ENCODE measurements at places on chromosomes 2 and 18.

DNA sequence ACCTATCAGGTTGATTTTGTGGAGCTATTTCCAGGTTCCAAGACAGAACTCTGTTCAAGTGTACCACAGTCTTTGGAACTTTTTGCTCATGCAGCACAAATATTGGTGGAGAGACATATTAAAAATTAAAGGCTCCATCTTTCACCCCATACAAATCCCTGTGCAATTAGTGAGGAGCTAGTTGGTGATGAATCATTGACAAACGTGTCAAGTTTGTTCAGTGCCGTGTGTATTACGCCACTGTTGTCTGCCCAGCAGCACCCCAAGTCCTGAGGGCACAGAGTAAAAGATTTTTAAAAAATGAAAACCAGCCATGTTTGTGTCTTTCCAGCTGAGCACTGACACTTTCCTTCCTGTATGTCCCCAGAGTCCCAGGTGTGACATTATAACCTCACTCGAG is 9.3 kb downstream of the ATOH8 start:
- DNase-seq = no peak

- DNase-seq = no peak
These were observed 36.5 kb downstream of the CFAP36 start for GRCh38 chr2:55555977-55556376.

- DNase-seq = no peak
These were observed 152.0 kb upstream of the RAB6C start for GRCh38 chr2:129827311-129828090.

GRCh38 chr2:119304847-119305246 is 61.8 kb downstream of the C2orf76 start:
- no peak for DNase-seq

DNA sequence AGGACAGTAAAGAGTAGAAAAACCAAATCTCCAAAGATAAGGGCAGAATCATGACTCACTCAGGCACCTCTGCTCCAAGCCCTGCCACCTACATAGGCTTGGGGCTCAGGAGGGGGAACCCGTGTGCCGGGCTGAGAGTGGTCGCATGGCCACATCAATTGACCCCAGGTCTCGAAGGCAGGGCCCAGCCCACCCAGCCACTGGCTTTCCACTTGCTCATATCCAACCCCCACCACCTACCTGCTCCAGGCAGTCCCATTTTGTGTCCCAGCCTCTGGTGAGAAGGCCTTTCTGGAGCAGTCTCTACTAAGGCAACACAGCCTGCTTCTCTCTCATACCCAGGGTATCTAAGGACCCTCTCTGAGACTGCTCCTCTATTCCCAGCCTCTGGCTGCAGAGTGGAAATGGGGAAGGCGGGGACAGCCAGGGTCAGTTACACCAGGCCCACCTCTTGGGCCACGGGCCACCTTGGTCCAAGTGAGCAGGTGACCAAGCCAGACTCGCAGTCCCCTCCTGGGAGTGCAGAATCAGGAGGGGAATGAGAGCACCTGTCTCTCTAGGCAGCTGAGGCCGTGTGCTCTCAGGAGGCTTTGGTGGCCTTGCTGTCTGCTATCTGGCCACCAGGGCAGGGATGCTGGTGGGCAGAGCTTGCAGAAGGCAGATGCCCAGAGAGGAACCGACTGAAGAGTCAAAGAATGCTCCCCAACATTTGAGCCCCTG is 20.8 kb downstream of the TFCP2L1 start:
- no peak for DNase-seq

- no peak for DNase-seq
These were observed 8.7 kb upstream of the GPR155 start for GRCh38 chr2:174495365-174496012.

DNA sequence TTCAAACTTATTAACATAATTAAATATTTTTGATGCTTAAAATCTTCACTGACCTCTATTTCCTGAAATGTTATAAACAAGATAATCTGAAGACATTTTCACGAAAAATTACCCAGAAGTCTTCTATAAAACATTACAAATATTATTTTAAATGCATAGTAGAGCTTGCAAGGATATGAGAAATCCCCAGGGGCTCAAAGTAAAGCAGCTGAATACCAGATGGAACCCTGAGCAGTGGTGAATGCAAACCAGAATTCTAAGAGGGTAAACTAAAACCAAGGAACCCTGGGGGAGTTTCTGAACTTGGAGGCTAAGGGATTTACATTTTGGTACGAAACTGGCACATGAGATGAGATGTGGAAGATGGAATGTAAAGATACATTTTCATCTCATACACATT is 83.6 kb downstream of the FSHR start:
- DNase-seq = no peak

DNA sequence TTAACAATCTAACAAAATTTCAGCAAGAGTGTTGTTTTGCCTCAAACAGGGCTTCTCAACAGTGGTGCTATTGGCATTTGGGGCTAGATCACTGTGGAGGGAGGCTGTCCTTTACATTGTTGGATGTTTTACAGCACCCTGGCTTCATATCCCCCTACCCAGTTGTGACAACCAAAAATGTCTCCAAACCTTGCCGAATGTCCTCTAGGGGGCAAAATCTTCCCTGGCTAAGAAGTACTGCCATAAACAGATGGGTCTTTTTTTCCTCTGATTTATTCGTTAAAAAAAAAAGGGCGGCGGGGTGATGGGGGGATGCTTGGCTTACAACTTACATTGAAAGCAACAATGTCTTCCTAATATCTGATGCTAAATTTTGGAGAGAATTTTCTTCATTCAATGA is 207.6 kb upstream of the CCDC150 start:
- DNase-seq = no peak

GRCh38 chr2:15521641-15522181 is 39.4 kb downstream of the NBAS start:
- DNase-seq = no peak

DNA sequence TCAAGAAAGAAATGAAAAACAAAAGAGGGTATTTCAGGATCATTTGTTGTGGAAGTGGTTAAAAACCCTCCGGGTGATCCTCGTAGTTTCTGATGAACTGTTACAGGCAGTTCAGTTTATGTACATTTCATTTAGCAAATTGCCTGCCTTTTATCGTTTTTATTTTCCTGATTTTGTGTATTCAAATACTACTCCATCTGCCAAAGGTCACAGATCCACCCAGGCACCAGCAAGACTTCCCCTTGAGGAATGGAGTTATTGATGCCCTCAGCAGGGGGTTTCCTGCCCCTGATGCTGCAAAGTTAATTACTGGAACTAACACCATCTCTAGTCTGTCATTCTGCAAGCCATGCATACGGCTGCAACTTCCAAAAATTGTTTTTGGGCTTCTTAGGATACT is 641.9 kb downstream of the SLC4A3 start:
- DNase-seq = no peak

DNA sequence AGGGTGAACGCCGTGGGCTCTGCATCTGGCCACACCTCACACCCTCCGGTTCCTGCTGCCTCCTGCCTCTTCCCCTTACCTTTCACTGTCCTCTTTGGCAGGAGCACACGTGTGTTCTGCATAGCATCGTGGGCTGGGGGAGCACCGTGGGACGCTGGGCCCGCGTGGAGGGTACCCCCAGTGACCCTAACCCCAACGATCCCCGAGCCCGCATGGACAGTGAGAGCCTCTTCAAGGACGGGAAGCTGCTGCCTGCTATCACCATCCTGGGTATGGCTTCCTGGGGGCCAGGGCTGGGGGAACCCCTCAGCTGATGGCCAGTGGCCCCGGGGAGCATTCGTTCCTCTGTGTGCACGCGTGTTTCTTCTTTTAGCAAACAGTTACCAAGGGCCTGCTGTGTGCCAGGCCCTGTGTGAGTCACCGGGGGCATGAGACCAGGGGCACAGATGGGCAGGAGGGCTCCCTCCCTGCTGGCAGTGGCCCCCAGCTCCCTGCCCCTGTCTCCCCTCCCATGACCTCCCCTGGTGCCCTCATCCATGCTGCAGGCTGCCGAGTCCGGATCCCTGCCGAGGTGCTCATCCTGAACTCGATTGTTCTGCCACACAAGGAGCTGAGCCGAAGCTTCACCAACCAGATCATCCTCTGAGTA is 7.6 kb downstream of the GMPPA start:
- no peak for DNase-seq

DNA sequence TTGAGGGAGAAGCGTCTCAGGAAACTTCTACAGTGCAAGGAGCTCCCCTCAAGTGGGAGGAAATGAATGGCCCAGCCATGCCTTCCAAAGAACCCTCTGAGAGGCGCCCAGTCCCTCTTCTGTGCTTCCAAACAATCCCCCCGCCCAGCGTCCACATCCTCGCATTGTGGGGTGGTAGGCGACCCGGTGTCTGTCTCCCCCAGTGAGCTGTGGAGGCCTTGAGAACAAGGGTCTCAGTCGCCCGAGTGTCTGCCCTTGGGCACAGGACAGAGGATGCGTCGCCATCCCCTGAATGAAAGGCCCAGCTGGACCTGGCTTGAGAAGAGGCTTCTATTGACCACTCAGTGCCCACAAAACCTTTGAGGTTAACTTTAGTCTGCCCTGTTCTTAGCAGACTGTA is 29.7 kb downstream of the INPP5D start:
- no peak for DNase-seq

GRCh38 chr2:190093793-190094192 is 31.3 kb upstream of the MSTN start:
- no peak for DNase-seq

- DNase-seq = no peak
These were observed 4.6 kb downstream of the HOXD1 start for GRCh38 chr2:176193048-176193447.

GRCh38 chr18:48982266-48982665 is 31.5 kb upstream of the SMAD7 start:
- DNase-seq = peak; percentile 39

GRCh38 chr2:106581328-106581727 is 94.2 kb downstream of the CD8B2 start:
- DNase-seq = no peak

- no peak for DNase-seq
These were observed 62.3 kb upstream of the SPAG16 start for GRCh38 chr2:213221957-213222356.

DNA sequence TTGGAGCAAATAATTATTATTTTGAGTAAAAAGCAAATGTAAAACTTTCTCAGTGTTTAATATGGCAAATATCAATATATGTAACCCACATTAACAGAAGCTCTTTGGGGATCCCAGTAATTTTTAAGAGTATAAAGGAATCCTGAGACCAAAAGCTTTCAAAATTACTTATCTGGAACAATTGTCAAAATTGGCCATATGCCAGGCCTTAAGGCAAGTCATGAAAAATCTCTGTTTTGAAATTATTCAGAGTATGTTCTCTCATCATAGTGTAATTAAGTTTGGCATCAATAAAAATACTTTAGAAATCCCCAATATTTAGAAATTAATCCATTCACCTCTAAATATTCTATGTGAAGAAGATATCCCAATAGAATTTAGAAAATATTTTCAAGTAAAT is 225.3 kb upstream of the ARL4C start:
- no peak for DNase-seq

GRCh38 chr2:15511686-15512085 is 49.4 kb downstream of the NBAS start:
- no peak for DNase-seq

DNA sequence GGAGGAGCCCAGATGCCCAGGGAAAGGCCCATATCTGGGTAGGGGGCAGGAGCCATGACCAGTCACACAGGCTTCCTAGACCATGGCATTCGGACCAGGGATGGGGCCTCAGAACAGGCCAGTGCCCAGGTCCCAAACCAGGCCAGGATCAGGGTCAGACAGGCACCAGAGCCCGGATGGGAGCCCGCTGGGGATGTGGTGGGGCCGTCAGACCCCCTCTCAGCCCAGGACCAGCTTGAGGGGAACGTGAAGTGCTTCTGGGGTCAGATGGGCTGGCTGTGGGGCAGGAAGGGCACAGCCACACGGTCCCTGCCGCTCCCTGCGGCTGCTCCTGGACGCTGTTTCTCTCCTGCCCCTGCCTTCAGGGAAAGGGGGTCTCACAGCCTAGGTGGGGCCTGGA is 39.1 kb downstream of the SNED1 start:
- no peak for DNase-seq

DNA sequence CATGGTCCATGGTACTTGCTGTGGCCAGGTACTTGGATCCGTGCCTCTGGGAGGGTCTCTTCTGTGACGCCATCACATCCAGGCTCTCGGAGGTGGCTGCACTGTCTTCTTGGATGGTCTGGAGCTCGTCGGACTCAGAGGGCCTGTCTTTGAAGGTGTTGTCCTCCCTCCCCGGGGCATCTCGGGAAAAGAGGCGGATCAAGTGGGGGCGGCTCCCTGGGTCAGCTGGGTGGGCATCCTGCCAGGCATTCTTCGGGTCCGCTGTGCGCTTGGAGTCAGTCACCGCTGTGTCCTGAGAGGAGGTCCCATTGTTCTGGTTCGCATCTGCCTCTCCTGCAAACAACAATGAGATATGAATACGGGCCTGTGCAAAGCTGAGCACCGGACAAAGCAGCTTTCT is 115.6 kb downstream of the MBP start:
- no peak for DNase-seq

DNA sequence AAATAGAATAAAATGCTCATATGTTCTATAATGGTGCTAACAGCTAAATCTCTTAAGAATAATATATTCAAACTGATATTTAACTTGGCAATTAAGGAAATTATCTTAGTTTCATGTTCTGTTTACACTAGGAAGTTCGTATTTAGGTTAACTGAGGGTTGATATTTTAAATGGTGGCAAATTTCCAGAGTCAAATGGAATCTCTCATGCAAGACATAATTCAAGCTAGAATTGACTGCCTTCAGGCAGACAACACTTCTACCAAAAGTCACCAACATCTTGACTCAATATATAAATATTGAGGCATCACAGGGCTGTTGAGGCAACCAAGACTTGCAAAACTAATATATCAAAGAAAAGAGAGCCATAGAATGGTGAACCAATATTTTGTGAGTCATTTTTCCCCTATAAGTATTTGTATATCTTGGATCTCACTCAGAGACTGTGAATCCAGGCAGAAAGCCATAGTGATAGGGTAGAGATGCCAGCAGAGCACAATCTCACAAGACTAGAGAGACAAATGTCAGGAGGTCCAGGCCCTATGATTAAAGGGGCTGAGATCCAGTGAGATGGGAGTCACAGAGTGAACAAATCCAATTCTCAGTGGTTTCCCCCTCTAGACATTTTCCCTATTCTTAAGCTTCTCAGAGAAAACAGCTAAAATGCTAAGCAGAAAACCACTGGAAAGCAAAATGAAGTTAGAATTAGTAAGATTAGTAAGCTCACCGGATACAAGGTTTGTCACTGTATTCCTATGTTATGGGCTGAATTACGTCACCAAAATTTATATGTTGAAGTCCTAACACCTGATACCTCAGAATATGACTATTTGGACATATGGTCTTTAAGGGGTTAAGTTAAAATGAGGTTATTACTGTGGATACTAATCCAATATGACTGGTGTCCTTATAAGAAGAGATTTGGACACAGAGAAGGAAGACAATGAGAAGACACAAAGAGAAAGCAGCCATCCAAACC is 358.2 kb upstream of the UBE2E3 start:
- DNase-seq = no peak

- no peak for DNase-seq
These were observed 21.2 kb downstream of the TUBB6 start for GRCh38 chr18:12329125-12329698.

- DNase-seq = no peak
These were observed 4.7 kb downstream of the NMUR1 start for GRCh38 chr2:231525248-231526163.
